ENCODE measurements at places on chromosomes 2 and 18.
A peak's percentile ranks its signal among the peaks of the same experiment; 100 is the strongest.

DNA sequence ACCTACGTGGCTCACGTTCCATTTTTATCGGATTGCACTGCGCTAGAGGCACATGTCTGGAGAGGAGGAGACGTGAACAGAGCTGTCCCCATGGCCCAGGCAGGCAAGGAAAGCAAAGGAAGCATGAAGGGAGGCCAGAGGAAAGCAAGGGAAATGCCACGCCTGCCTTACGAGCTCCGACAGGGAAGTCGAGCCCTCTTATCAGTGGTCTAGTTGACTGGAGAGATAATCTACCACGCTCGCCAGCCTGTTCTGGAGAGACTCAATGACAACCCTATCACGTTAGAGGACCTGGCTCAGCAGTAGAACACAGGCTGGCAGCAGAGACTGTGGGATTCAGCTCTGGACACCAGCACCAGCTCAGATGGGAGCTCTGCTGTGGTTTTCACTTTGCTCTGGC lies 202.6 kb upstream of the ID2 start:
- no peak for DNase-seq

DNA sequence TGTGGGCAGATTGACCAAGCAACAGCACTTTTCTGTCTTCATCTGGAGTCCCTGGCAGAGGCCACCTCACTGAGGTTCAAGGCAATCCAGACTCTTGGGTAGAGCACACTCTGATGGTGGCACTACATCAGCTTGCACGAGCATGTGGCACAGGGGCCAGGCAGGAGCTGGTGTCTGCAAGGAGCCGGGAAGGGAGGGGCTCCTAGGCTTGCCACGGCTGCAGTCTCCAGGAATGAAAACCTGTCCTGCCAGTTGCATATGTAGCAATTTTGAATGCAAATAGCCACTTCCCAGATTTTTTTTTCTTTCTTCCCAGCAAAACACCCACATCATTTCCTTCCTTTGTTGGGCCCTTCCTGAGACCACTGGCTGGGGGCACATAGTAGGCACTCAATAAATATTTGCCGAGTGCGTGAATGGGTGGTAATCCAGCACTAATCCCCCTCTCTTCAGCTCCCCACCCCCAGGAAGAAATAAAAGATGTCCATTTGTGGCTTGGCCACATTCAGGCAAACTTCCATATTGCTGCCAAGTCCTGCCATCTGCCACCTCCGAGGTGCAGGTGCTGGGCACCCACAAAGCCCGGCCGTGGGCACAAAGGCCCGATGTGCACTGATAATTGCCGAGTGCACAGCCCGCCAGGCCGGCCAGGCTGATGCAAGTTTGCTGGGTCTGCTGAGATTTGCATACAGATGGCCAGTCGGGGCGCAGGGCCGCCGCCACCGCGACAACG lies 72.4 kb downstream of the MYCN start:
- no peak for DNase-seq

DNA sequence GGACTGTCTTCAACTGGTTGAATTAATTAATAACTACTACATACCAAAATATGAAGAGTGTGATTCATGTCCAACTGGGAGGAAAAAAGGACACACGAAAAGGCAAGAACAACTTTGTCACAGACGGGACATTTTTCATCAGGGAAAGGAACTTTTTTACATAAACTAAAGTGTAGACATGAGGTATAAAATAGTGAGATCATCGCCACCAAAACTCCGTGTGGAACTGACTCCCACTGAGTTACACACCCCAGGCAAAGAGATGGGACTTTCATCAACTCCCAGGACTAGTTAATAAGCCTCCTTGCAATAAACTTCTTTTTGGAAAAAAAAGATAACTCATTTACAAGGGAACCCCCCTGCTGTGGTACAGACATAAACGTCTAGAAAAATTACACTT lies 12.9 kb upstream of the NMI start:
- DNase-seq: no peak

GRCh38 chr2:88018909-88019308 lies 2.6 kb upstream of the RNU2-63P start:
- DNase-seq: no peak

DNA sequence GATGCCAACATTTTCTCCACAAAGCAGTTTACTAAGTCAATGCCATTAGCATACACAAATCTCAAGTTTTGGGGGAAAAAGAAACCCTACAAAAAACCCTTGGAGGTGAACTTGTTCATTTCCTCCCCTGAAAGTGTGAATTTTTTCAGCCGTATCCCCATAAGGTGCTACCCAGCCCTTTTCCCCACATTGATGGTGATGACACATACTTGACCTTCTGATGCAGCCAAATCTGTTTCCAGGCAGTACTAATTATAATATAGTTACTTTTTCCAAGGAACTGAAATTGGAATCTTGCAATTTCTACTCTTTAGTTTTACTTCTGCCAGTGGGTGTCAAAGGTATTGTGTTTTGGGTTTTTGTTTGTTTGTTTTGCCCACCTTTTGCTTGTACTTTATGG lies 474.5 kb downstream of the TGIF1 start:
- no peak for DNase-seq

DNA sequence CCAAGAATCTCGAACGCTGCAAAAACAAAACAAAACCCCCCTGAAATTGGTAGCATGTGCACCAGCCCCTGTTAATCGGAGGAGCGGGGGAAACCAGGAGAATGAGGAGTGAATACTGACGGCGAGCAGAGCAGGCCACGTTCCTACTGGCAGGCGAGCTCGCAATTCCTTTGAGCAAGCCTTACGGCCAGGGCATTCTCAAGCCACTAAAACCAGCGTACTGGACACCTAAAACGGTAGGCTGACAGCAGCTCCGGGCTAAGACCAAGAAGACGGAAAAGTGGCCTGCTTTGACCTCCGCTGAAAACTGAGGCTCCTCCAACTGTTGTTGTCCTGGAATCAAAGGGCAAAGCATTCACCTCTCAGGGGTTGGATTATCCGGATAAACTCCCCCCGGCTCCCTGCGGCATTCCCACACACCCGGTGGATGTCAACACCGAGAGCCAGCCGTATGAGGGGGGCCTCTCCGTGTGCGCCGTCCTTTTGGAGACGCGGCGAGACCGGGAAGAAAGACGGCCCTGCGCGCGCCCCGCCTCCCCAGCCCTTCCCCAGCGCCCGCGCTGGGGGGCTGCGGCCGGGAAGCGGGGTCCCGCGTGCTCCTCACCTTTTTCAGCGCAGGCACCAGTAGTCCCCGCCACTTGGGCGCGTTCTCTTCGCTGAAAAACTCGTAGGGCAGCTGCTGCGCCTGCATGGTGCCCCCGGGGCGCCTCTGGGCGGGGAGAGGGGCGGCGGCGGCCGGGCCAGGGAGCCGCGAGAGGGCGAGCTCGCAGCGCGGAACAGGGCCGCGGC lies 925 bp downstream of the SOS1 start:
- DNase-seq: peak; percentile 52

- DNase-seq: no peak
Measured at GRCh38 chr18:37778417-37779165, 213.0 kb upstream of the CELF4 start.

- no peak for DNase-seq
Measured at GRCh38 chr2:168165397-168165796, 82.0 kb downstream of the STK39 start.

DNA sequence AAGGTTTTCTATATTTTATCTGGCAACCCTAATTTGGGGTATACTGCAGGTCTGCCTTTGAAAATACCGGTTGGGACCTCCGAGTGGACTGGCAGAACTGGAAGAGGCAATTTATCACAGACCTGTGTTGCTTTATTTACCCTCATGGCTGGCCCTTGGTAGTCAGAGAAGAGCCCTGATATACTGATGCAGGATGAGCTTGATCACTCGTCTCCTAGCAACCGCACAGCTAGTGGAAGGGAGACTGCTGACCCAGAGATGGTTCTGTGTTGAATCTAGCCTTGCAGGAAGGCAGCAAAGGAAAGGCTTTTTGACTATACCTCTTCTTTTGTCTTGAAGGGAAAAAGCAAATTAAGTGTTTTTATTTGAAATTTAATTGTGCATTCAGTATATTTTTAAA lies 154.7 kb downstream of the EML6 start:
- DNase-seq: no peak

GRCh38 chr2:65198737-65199136 lies 28.9 kb upstream of the ACTR2 start:
- no peak for DNase-seq

- no peak for DNase-seq
Measured at GRCh38 chr2:219010162-219010756, 17.0 kb upstream of the CRYBA2 start.

DNA sequence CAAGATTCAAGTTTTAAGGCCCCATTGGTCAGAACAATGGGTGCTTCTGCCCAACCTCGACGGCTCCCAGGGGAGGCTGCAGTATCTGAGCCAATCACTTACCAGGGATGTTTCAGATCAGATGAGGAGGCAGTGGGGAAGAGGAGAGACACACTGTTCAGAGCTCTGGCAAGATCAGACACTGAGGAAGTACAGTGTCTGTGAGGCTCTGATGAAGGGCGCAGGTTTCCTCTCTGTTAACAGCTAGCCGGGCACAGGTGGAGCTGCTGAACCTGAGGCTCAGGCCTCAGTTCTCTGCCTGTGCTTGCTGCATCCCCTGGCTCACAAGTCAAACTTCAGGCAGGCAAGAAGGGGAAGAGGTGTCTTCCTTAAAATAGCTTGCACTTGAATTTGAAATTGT lies 69.7 kb downstream of the TPO start:
- DNase-seq: no peak

DNA sequence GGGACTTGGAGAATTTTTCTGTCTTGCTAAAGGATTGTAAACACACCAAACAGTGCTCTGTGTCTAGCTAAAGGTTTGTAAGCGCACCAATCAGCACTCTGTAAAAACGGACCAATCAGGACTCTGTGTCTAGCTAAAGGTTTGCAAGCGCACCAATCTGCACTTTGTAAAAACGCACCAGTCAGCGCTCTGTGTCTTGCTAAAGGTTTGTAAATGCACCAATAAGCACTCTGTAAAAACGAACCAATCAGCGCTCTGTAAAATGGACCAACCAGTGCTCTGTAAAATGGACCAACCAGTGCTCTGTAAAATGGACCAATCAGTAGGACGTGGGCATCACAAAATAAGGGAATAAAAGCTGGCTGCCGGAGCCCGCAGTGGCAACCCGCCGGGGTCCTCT lies 16.5 kb downstream of the ABI2 start:
- DNase-seq: no peak

DNA sequence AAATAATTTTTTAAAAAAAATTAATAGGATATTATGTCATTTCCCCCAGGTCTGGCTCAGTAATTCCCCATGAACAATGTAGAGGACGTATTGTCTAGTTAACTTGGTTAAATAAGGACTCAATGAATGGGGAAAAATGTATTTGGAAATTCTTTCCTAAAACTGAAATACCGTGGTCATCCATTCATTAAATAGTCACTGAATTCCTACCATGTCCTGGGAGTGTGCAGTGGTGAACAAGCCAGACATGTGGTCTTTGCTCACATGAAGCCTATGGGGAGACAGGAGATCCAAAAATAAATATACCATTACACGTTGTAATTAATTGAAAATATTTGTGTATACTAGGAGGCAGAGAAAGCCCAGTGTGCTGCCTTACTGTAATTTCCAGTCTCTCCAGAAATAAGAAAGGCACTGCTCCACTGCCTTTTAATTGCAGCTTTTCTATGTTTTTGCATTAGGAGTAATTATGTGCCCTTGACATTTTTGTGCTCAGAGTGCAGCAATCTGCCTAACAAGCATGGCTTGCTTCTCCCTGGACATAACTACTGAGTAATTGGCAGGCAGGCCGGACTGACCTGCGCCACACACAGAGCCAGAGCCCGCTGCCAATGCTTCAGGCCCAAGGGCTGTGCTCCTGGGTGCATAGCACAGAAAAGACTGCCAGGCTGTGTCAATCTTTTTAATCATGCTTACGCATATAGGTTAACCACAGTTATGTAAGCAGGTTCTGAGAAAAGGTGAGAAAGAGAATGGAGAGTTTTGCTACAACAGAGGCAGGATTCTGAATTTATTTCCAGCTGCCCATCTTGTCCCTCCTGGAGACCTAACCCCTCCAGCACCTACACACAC lies 22.2 kb upstream of the TTC39C start:
- no peak for DNase-seq

DNA sequence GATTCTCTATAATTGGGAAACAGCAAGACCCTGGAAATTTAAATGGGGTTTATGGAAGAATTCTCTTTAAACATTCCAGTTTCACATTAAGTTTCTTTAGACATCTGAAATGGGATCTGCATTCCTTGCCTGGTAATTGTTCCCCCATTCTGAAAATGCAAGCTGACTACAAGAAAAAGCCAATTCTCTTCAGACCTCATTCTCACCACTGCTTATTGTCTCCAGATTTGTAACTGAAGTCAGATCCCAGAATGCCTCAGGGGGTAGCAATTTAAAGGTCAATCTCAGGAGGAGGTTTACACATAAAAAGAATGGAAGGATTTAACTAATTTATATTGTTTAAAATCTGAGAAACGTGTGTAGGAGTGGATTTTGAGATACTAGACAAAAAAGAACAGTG lies 41.2 kb downstream of the COL3A1 start:
- no peak for DNase-seq

GRCh38 chr2:68519236-68519635 lies 51.9 kb downstream of the APLF start:
- no peak for DNase-seq

DNA sequence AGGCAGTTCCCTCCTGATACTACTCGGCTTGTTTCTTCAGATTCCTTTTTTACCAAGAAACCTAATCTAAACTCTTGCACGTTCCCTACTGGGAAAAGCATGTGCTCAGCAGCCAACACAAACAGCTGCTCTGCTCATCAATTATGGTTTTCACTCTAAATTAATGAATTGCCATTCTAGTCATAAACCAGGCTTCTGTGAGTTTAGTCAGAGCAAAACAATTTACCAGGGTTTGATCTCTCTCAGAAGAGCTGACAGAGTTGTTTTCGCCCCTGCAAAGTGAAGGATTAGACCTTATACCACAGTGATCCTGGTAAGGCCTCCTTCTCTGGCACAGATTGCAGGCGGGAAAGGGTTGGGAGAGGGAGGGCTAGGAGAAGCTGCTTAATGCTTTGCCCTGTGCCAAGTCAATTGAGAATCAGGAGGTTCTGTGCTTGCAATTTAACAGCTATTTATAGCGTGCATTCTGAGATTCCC lies 57.2 kb downstream of the REEP1 start:
- DNase-seq: no peak

DNA sequence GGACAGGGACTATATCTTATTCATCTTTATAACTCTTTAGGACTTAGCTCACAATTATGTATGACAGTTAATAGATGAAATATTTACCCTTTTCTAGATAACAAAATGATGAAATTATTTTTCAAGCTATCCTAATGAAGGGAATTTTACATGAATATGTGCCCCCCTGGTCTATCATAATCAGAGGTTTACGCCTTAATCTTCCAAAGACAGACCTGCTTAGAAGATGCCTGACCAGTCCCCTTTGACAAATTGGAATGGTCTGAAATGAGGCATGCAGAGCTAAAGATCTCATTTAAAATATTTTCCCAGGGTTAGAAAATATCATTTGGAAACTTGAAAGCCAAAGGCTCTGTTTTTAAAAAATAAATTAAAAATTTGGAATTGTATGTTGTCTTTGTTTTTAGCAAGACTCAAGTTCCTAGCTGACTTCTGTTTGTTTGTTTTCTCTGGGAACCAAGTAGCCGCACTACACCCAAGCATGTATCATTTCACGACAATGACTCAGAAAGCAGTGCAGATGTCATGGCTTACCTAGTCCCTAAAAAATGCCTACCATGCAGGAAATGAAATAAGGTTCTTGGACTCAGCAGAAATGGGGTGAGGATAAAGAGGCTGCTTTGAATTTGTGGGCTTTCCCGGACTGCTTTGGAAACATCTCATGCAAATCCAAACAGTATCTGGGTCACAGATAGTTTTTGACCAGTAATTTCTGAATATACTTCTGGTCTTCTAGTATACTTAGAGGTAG lies 162.1 kb downstream of the ZEB2 start:
- no peak for DNase-seq

Measured in activated T-helper 1 cell treated with anti-CD3 and anti-CD28 coated beads, Interleukin-2, amount 50 U/mL, for 16 hours (primary cell).